ENCODE measurements at places on chromosomes 6 and 20.

- DNase-seq, result no peak
Observed at GRCh38 chr6:38688579-38689087, 14.3 kb downstream of the GLO1 start.

- DNase-seq, result no peak
Observed at GRCh38 chr6:25627001-25627400, 25.0 kb upstream of the SCGN start.

DNA sequence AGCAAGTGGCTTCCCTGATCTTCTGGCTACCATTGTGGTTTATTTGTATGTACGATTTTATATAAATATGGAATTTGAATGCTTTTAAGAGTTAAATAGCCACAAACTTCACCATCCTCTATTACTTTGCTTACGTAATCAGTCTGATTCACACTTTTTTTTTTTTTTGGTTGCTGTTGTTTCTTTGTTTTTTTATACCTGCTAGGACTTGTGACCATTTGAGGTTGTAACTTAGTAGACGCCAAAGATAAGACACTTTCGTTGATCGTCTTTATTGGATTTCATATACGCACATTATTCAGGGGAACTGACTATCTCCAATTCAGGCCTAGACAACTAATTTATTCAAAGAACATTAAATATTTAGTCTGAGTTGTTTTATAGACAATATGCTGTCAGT is 559.0 kb downstream of the CBLN4 start:
- no peak for DNase-seq

DNA sequence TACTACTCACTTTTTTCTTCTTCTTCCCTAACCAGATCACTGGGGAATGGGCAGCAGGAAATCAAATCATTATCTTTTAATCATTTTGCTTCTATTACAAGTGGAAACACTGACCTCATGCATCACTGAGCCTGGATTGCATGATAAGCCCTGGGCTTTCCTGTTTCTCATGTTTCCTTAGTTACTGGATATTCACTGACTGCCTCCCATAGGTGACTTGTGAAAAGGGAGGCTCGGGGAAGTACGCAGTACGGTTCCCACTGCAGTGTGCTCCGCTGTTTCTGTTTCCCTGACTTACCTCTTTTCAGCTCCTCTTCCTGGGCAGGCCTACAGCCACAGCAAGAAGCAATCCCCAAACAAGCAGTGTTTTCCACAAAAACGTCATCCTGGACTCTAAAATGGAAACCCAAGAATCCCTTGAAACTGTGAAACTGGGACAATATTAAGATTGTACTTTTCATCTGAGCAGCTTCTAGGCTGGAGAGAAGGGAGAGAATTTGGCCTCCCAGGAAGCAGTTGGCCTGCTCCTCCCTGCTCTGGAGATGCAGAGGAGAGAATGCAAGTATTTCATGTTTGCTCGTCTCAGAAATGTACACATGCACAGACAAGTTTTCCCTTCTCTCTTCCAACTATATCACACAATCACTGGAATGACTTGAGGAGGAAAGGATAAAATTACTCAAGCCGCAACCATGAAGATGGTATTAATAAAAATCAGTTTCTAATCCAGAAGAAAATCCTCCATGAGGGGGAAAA is 13.1 kb downstream of the BTNL2 start:
- DNase-seq, result no peak

DNA sequence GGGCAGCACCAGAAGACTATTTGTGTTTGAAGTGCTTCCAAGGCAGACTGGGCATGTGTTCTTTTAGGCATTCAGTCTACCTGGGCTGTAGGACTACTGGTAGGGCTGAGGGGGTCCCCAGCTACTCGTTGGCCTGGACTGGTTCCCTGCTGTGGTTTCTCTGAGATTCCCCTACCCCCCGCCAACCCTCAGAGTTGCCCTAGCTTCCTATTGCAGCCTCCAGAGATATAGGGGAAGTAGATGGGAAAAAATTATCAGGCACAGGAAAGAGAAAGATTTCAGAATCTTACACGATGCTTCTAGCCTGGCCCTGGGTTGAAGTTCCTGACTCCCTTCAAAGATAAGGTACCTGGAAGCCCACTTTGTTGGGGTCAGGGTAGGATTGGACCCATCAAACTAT is 22.5 kb downstream of the BRPF3 start:
- no peak for DNase-seq

DNA sequence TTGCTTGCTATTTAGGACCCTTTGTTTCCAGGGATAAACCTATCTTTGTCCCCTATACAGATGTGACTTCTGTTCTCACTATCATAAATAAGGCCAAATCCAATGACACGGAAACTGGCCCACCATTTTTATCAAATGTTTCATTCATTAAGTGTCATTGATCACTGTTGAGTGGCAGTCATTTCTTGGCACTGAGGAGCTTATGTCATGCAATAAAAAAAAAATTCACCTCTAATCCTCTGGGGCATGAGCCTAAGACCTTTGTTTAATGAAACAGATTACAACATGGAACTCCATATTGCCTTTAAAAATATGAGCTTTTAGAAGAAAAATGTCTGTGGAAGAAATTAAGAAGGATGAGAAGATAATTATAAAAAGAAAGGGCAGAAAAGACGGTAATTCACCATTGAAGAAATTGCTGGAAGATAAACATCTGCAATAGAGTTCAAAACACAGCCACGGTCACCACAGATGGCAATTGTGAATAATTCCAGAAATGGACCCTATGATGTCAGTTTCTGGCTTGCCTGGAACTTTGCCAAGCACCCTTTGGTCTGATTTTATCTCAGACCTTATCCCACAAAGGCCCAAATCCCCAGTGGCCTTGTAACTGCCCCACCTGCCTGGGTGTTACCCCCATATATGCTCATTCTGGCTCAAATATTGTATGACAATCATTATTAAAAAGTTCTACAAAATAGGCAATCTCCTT is 91.1 kb downstream of the DST start:
- no peak for DNase-seq

Data from stimulated activated CD4-positive, alpha-beta T cell treated with anti-CD3 and anti-CD28 coated beads, Interleukin-2, amount 100 ng/mL, for 48 hours (primary cell).